CD4-positive, alpha-beta memory T cell (primary cell): ENCODE measurements at places on chromosomes 5 and 9. TPM values are rescaled to one million over a fixed set of nuclear protein-coding genes. Genes with fewer than 3 reads are reported as not detected.

GRCh38 chr5:104659497-104659896 is 1096.9 kb upstream of the NUDT12 start:
- no peak for DNase-seq

Gene CNTLN
- 0.11 TPM for total RNA-seq

- no peak for DNase-seq
Observed at GRCh38 chr9:37030611-37030939, 3.5 kb downstream of the PAX5 start.

- no peak for DNase-seq
Observed at GRCh38 chr9:86535406-86535915, 181.3 kb upstream of the TUT7 start.

DNA sequence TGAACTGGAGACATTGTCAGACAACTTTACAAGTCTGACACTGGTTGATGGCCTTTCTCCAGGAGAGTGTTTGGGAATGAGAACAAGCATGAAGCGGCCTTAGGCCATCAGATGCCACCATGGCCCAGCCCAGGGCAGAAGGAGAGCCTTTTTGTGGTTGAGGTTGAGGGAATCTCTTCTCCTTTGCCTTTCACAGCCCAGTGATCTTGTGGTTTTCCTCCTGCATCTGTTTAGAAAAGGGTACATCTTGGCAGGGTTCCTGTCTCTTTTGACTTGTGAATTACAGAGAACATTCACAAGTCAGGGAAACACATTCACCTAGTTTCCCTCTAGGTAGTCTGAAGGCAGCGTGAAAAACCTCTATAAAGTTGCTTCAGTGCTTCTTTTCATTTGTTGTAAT is 27.5 kb downstream of the DMRT2 start:
- no peak for DNase-seq
